ENCODE measurements at places on chromosomes 1 and 21. TPM values are rescaled to one million over a fixed set of nuclear protein-coding genes. Genes with fewer than 3 reads are reported as not detected.

- no peak overlapping the region for H3K27ac ChIP-seq
- DNase-seq: no peak
- H3K27me3 ChIP-seq: no peaks in the 10 kb centered on the region
- no peak overlapping the region for H3K4me3 ChIP-seq
These were observed 116.8 kb downstream of the KCNH1 start for GRCh38 chr1:211017075-211017718.

GRCh38 chr1:222096883-222097282 is 355.0 kb upstream of the DUSP10 start:
- peaks cover 15% of the 10 kb centered on the region for H3K27me3 ChIP-seq
- DNase-seq: no peak
- no peak overlapping the region for H3K27ac ChIP-seq
- H3K4me3 ChIP-seq: no peak overlapping the region

DNA sequence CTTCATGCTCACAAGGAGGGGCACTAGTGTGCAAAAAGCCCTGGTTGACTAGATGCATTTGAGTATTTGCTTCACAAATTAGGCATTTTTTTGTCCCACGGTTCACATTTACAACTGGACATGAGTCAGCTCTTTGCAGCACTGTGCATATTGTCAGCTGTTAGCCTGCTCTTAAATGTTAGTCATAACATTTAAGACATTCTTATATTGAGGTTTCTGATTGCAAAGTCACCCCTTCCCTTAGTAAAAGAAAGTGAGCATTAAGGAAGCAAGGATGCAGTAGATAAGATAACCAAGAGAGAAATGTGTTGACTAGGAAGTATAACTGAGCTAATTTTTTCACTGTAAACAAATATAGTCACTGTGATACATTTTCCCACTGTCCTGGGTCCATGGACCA is 132.6 kb upstream of the CTTNBP2NL start:
- no peaks in the 10 kb centered on the region for H3K4me1 ChIP-seq
- no peak for DNase-seq
- H3K4me3 ChIP-seq: no peak overlapping the region
- H3K36me3 ChIP-seq: no peaks in the 10 kb centered on the region
- no peak overlapping the region for H3K27ac ChIP-seq
- H3K27me3 ChIP-seq: peaks cover 26% of the 10 kb centered on the region

DNA sequence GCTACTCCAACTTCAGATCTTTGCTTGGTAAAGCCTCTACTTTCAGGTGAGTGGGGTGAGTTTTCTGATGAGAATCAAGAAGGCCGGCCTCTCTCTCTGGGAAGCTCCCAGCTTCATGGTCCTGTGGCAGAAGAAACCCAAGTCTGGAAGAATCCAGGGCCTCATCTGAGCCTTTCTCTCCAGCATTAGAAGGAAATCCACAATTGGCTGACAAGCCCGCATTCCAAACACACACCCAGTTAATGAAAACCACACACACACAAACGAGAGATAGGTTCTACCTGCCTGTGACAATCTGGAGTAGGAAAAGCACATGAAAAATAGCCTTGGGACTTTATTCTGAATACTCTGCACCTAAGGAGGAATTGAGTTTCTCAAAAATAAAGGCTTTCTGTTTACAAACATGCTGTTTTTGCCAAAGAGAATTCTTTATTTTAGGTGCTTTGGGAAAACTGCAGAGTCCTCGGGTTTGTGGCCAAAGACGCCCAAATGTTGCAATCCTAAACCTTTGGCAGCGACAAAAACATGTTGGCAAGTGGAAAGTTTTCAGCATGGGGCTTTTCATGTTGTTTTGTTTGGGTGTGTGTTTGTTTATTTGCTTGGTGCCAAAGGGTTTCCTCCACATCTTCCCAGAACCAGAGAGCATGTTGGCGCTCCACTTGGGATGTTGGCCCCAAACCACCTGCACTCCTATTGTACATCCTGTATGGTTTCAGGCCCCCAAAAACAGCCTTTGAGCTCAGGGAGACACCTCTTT is 216.2 kb downstream of the SETD4 start:
- H3K36me3 ChIP-seq: no peaks in the 10 kb centered on the region
- H3K4me3 ChIP-seq: no peak overlapping the region
- H3K4me1 ChIP-seq: peaks cover 2% of the 10 kb centered on the region
- no peak overlapping the region for H3K27ac ChIP-seq
- H3K27me3 ChIP-seq: no peaks in the 10 kb centered on the region

The TAGLN2 gene
- total RNA-seq: 161 TPM

The KCNA3 gene
- total RNA-seq: not detected

The RGS1 gene
- total RNA-seq: not detected

The DCDC2B gene
- total RNA-seq: not detected

DNA sequence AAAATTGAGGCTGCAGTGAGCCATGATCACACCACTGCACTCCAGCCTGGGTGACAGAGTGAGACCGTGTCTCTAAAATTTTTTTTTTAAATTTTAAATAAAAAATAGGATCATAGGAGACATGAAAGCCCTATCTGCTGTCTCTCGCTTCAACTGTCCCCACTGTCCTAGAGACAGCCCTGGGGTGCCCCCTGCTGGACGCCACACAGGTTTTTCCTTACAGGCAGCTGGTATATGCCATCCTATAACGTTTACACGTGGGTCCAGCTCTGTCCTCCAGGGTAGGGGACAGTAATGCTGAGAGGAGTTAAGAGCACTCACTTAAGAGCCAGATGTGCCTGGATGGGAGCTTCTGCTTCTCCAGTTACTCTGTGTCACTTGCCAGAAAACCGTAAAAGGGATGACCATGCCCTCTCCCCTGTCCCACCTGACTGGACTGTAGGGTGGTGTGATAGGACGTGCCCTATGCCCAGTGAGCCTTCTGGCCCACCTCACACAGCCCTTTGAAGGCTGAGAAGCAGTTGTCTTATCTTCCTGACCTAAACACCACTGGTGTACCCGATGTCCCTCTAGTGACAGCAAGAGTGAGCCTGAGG is 8.5 kb downstream of the FBXO2 start:
- peaks cover 6% of the 10 kb centered on the region for H3K4me1 ChIP-seq
- no peak overlapping the region for H3K27ac ChIP-seq
- DNase-seq: peak; percentile 92
- no peak overlapping the region for H3K4me3 ChIP-seq

The ACTL8 gene
- not detected for total RNA-seq

DNA sequence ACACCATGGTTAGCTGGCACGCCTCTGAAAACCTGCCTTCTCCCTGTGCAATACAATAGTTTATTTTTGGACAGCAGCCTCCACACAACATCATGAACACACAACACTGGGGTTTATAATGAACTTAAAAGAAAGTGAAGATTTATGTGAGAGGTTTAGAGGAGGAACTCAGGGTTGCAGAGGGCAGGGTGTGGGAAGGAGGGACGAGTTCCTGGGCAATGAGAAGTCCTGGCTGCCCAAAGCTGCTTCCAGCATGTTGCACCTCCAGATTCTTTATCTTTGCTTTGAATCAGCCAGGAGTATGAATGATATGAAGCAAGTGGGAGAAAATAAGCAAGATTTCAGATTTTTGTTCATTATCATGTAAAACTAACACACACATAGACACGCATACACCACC is 11.3 kb upstream of the LRRC8D start:
- peaks cover 4% of the 10 kb centered on the region for H3K27me3 ChIP-seq
- DNase-seq: no peak
- no peak overlapping the region for H3K27ac ChIP-seq

The PPIAL4G gene
- not detected for total RNA-seq

GRCh38 chr1:33468967-33469366 is 3.5 kb upstream of the ZSCAN20 start:
- H3K27ac ChIP-seq: no peak overlapping the region
- no peak overlapping the region for H3K4me3 ChIP-seq
- DNase-seq: no peak
- no peaks in the 10 kb centered on the region for H3K36me3 ChIP-seq
- H3K4me1 ChIP-seq: peaks cover 32% of the 10 kb centered on the region

DNA sequence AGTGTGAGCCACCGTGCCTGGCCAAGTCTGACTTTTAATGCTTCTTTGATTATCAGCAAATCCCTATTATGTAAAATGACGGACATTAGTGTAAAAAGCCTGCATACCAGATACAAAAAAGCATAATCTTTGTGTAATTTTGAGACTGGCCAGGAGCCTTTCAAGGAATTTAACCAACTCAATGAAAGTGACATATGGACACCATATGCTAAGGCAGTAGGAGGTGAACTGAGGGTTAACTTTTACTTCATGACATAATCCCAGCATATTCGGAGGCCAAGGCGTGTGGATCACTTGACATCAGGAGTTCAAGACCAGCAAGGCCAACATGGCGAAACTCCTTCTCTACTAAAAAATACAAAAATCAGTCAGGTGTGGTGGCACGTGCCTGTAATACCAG is 94.6 kb downstream of the EIF4G3 start:
- peaks cover 17% of the 10 kb centered on the region for H3K4me1 ChIP-seq
- no peak overlapping the region for H3K4me3 ChIP-seq
- DNase-seq: no peak
- H3K27me3 ChIP-seq: no peaks in the 10 kb centered on the region
- H3K27ac ChIP-seq: no peak overlapping the region

DNA sequence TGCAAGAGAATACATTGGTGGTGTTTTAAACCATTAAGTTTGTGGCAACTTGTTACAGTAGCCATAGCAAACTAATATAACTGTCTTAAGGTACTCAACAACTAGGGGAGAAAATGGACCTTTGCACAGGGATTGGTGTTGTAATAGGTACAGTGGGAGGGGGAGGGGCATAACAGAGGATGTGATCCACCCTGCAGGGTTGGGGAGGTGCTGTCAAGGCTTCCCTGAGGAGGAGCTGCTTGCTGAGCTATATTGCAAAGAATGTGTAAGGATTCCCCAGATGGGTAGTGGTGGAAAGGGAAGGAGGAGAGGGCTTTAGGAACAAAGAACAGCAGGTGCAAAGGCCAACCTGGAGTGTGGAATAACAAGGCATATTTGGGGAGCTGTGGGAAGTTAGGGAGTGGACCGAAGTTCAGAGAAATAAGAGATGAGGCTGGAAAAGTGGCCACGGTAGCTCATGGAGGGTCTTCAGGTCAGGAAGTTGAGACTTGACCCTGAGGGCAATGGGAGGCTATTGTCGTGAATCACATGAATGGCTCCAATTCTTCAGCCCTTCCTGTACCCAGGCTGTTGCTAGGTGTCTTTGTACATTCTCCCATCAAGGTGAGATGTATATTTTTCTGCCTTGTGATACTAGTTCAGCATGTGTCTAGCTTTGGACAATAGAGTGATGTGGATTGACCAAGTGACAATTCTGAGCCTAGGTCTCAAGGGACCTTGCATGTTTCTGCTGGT is 168.6 kb upstream of the CSF3R start:
- no peaks in the 10 kb centered on the region for H3K36me3 ChIP-seq
- DNase-seq: no peak
- H3K4me1 ChIP-seq: no peaks in the 10 kb centered on the region

GRCh38 chr1:205375835-205376545 is 19.3 kb upstream of the KLHDC8A start:
- H3K27me3 ChIP-seq: peaks cover 14% of the 10 kb centered on the region
- H3K27ac ChIP-seq: no peak overlapping the region
- no peak for DNase-seq
- H3K4me3 ChIP-seq: no peak overlapping the region

DNA sequence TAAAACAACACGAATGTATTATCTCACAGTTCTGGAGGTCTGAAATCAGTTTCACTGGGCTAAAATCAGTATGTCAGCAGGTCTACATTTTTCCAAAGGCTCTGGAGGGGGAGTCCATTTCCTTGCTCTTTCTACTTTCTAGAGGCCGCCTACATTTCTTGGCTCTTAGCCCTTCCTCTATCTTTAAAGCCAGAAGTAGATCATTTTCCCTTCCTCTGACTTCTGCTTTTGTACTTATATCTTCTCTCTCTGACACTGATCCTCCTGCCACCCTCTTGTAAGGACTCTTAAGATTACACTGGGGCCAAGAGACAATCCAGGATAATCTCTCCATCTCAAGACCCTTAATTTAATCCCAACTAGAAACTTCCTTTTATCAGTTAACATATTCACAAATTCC is 41.4 kb downstream of the MSH4 start:
- H3K27me3 ChIP-seq: no peaks in the 10 kb centered on the region
- H3K27ac ChIP-seq: no peak overlapping the region
- no peaks in the 10 kb centered on the region for H3K4me1 ChIP-seq
- DNase-seq: no peak
- no peak overlapping the region for H3K4me3 ChIP-seq

DNA sequence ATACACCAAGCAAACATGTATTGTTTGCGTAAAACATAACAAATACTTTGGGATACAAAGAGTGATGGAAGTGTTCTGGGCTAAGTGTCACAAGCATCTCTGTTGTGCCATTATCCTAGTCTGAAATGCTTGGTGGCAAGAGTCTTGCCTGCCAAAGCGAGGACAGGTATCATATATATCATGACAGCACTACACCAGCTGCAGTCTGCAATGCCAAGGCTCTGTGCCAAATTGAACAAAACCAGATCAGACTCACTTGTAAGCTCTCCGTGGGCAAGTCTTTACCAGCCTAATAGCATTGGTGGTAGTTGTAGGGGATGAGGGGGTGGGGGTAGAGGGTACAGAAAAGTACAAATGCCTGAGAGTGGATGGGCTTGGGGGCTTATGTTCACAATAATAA is 119.2 kb downstream of the RWDD3 start:
- DNase-seq: no peak
- H3K4me3 ChIP-seq: no peak overlapping the region
- no peak overlapping the region for H3K27ac ChIP-seq
- peaks cover 19% of the 10 kb centered on the region for H3K27me3 ChIP-seq
- H3K4me1 ChIP-seq: no peaks in the 10 kb centered on the region
- H3K36me3 ChIP-seq: no peaks in the 10 kb centered on the region

The GJB3 gene
- total RNA-seq: not detected

DNA sequence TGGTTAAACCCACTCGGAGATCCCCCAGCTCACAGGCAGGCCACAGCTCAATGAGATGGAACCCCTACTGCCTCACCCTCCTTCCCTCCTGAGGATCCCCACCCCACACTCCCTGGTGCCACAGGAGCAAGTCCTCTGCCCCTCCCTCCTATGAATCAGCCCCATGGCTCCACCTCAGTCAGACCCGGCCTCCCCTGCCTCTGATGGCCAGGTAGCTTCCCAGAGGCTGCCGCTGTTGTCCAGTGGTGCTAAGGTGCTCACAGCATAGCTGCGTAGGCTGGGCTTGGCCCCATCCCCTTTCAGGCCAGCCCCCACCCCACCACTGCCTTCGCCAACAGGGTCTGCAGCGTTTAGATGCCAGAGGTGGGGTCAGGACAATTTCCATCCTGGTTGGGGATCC is 98.5 kb upstream of the IGSF21 start:
- DNase-seq: no peak
- no peak overlapping the region for H3K27ac ChIP-seq
- H3K4me3 ChIP-seq: no peak overlapping the region
- H3K36me3 ChIP-seq: no peaks in the 10 kb centered on the region
- no peaks in the 10 kb centered on the region for H3K27me3 ChIP-seq

GRCh38 chr1:231138236-231138635 is 23.6 kb upstream of the TRIM67 start:
- peaks cover 41% of the 10 kb centered on the region for H3K4me1 ChIP-seq
- H3K27me3 ChIP-seq: no peaks in the 10 kb centered on the region
- DNase-seq: no peak
- H3K27ac ChIP-seq: peak overlapping the region; percentile 89
- H3K4me3 ChIP-seq: no peak overlapping the region

Measured in osteocyte (in vitro differentiated cells).